ENCODE measurements at places on chromosomes 7 and 10.
A peak's percentile ranks its signal among the peaks of the same experiment; 100 is the strongest.

GRCh38 chr7:143295870-143296269 lies 7.7 kb downstream of the CASP2 start:
- peak; percentile 70 for DNase-seq

DNA sequence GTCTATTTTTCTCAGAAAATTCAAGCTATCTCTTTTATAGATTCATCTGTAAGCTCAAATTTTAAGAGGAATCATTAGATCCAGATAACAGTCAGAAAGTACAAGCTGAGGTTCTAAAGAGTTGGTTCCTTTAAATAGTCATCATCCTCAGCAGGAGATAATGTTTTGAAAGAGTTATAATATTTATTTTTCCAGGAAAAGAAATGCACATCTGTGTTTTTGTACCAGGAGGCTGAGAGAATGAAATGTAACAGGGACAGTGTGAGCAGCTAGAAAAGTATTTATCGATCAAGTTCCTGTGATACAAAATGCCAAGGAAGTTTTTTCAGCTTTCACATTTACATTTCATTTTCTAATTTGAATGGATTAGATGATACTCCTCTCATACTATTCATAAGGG lies 120.2 kb upstream of the LRRTM3 start:
- peak; percentile 56 for DNase-seq

DNA sequence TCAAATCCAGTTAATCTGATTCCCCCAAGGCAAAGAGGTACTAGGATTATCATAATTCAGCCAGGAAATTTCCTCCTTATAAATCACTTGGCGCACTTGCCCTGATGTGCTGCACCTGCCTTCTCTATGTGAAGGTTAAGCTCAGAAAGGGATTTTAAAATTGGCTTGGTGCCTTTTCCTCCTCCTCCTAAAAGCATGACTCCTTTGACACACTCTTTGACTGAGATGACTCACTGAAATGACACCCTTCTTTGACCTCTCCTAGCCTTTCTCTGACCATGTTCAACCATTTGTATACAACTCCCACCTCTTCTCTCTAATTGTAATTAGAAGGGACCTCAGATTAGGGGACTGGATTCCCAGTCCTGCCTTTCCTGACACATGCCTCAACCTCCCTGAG lies 46.5 kb downstream of the ABLIM1 start:
- DNase-seq = no peak

GRCh38 chr7:4642468-4643203 lies 39.5 kb upstream of the FOXK1 start:
- DNase-seq = no peak

- DNase-seq = no peak
Measured at GRCh38 chr10:89810908-89811525, 109.6 kb downstream of the KIF20B start.

GRCh38 chr7:36881233-36881874 lies 157.1 kb upstream of the AOAH start:
- no peak for DNase-seq

DNA sequence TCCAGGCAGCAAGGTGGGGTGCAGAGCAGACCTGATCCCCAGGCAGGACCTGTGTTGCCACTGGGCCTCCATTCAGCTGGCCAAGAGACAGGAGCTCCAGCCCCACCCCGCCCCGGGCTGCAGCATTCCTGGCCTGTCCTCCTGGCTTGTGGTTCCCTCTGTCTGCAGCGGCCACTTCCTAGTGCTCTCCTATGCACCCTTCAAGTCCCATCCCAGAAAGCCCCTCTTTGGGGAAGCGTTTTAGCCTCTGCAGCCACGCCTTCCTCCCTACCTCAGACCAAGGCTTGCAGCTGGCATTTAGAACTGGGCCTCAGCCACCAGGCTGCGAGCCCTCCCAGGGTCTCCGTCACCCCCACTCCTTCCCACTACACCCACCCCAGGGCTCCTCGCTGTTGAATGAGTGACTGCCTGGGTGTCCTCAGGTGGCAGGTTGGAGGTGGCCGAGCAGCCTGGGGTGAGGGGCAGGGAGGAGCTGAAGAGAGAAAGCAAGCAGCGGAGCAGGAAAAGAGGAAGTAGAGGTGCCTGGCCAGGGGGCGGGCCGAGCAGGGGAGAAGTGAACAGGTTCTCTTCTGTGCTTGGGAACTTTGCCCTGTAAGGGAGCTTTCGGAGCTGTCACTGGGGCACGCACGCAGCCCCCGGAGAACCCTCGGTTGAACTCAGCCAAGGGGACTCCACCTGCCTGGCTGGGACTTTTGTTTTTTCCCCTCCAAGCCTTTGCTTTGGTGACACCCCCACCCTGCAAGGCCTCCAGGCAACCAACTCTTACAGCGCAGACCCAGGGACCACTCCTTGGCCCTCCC lies 109.1 kb upstream of the TNRC18 start:
- no peak for DNase-seq

- no peak for DNase-seq
Measured at GRCh38 chr7:50821457-50822008, 38.8 kb upstream of the GRB10 start.

- no peak for DNase-seq
Measured at GRCh38 chr10:61781969-61782403, 119.3 kb downstream of the CABCOCO1 start.

DNA sequence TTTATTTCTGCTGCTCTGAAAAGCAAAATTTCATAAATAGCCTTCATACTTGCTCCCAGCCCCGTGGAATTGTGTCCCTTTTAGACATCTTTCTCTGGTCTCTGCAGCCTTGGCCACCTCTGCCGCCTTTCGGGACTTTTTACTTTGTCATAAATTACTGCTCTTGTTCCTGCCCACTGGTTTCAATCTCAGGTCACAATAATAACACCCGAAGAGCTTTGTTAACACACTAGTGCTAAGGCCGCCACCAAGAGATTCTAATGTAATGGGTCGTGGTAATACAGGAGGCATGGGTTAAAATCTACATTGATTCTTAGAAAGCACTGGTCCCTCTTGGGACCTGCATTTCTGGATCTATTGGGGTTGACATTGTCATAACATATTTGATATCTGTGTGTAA lies 276.0 kb upstream of the VWC2 start:
- no peak for DNase-seq

DNA sequence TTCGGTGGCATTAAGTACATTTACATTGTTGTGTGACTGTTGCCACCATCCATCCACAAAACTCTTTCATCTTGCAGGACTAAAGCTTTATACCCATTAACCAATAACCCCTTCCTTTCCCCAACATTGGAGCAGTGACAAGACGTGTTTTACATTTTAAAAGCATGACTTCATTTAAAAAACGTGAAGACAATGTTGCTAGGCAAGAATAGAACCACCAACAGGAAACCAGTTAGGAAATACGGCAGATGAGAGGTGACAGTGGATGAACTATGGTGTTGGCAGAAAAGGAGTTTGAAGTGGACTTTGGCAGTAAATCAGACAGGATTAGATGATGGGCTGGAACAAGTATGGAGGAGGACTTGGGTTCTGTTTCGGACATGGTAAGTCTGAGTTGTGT lies 17.0 kb downstream of the TMEM236 start:
- DNase-seq = peak; percentile 14

DNA sequence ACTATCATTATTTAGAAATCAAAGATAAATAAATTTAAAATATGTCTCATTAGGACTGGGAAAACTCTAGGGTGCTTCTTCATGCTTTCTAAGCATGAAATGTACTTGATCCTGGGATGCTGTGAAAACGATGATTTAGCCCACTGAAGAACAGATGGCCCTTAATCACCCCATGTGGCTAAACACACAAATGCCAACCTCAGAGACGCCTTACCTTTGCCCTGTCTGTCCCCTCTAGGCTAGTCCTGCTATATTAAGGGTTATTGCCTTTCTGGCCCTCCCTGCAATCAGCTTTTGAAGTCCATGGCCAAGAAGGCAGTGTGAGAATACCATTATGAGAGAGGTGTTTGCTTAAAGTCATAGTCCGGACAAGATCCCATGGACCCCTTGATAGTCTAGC lies 217.2 kb downstream of the TWIST1 start:
- no peak for DNase-seq

DNA sequence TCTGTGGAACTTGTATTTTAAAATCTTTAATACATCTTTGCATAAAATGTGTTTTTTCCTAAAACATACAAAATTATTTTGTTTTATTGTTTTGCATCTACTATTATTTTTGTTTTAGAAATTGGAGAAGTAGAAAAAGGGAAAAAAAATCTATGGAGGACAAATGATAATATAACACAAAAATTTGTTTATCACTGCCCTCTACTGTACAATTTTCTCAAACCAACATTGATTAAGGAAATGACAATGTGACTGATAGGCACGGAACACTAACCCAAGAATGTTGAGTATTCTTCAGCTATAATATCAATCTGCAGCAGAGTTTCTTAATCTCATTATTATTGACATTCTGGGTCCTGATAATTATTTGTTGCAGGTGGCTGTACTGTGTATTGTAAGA lies 9.5 kb upstream of the ING3 start:
- no peak for DNase-seq

GRCh38 chr10:77290528-77291155 lies 347.0 kb downstream of the KCNMA1 start:
- DNase-seq = peak; percentile 93

DNA sequence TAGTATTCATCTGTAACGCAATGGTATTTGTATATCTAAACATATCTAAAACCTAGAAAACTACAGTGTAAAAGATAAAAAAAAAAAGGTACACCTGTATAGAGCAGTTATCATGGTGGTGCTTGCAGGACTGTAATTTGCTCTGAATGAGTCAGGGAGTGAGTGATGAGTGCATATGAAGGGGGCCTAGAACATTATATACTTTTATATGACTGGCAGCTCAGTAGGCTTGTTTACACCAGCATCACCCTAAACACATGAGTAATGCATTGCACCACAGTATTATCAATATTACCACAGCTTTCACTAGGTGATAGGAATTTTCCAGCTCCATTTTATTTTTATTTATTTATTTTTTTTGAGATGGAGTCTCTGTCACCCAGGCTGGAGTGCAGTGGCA lies 40.8 kb downstream of the TRIM24 start:
- no peak for DNase-seq

- no peak for DNase-seq
Measured at GRCh38 chr7:28878481-28878880, 79.6 kb downstream of the TRIL start.

GRCh38 chr7:115779561-115779960 lies 251.0 kb downstream of the TFEC start:
- peak; percentile 4 for DNase-seq

- DNase-seq = no peak
Measured at GRCh38 chr10:51918884-51919325, 219.5 kb upstream of the CSTF2T start.

DNA sequence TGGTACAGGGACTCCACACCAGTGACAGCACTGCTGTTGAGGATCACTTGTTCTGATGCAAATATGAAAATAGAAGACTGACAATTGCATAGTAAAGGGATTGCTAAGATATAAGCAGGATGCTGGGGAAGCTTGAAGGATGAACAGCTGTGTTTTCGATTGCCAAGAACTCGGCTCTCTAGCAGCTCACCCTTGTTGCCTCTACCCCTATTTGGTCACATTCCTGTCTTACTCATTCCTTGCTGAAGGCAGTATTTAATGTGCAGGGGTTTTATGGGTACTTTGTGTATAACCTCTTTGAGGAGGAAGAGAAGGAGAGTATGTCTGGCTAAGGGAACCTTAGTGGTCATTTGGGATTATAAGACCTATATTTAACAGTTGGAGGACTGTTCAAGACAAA lies 218.8 kb downstream of the AUTS2 start:
- DNase-seq = peak; percentile 73

DNA sequence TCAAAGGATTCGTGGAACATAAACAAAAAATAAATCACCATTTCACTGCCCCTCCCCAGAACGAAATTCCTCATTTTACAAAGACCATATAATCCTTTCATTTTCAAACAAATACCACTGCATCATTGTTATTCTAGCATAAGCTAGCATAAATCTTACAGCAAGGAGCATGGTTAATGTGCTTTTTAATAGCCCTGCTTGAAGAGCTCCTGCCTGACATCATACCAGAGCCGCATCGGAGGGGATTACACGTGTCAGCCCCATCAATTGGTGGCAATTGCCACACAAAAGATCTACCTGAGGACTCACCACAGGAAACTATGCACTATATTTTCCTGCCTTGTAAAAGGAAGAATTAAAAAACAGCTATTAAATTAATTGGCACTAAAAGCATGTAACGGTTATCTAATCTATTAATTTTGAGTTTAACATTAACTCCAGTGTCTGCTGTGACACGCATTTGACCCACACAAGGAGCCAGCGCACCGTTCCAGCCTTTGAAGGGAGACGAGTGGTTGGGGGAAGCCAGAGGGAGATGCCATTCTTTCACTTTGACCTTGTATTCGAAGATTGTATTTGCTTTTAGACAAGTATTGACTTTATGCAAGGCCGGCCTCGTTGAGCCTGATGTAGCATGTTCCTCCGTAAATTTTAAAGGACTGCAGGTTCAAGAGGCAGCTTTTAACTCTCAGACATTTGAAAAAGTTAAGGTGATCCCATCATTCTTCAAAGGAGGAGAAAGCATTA lies 261.1 kb upstream of the RNF32 start:
- DNase-seq = no peak

- DNase-seq = no peak
Measured at GRCh38 chr10:95277201-95277570, 13.6 kb downstream of the PDLIM1 start.

DNA sequence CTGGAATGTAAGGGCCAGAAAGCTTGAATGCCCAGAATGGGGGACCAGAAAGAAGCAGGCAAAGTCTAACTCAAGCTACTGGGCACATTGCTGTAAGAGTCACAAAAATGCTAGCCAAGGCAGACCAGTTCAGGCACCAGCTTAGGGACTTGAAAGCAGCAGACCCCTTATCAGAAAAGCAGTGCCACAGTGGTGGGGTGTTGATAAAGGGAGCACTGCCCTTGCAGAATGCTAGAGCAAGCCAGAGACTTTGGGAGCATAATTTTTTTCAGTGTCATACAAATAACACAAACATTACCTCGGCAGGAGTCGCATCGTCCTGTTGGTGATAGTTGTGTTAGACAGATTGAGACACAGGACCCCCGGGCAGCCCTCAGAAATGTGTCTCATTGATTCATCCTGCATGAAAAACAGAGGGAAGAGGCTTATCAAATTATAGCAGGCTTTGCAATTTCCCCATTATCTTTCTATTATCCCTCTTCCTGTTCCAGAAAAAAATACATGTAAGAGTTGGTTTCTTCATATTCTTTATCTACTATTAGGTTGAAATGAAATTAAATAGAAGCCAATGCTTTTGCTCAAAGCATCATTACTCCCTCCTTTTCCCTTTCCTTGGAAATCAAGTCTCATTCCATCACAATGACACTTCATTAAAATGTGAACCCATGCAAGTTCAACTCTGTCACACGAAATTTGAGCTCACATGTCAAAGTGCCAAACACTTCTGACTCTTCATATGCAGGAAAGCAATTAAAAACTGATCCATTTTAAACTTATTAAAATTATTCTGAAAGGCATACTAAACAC lies 13.4 kb downstream of the LRRC17 start:
- DNase-seq = peak; percentile 36

DNA sequence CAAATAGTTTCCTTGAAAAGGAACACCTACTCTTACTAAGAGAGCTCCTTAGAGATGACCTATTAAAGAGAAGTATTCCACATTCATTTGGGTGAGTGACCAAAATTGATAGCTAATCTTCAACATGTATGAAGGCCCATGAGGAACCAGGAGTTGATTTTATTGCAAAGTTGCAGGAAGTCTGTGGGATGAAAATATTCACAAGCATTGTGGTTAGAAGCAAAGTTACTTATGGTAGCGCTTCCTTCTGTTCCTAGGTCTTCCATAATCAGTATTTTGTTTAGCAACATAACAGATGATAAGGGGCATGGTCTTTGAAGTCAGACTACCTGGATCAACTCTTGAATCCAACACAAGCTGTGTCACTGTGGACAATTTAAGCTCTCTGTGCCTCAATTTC lies 164.5 kb downstream of the DGKB start:
- DNase-seq = no peak

GRCh38 chr7:85229544-85229943 lies 42.7 kb upstream of the SEMA3D start:
- no peak for DNase-seq
